NCI-H460 (cell line): ENCODE measurements at places on chromosomes 6 and 20.

GRCh38 chr20:11851646-11852045 lies 66.0 kb upstream of the BTBD3 start:
- DNase-seq = no peak

DNA sequence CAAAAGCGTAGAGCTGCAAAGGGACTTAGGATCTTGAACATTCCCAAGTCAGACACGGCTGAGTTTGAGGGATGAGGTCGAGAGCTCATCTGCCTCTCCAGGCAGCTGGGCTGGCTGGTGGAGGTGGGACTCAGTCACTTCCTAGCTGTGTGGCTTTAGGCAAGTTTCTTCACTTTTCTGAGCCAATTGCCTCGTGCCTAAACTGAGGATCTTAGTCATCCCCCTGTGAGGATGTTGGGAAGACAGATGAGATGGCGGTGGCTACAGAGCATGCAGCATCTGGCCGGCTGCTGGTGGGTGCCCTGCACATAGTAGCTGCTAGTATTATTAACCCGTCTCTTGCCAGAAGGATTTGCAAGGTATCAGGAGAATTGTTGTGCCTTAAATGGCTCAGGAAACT lies 27.5 kb downstream of the TFAP2C start:
- no peak for DNase-seq

- no peak for DNase-seq
Observed at GRCh38 chr6:42249279-42249678, 31.6 kb upstream of the MRPS10 start.

GRCh38 chr6:26372308-26373144 lies 7.5 kb downstream of the BTN3A2 start:
- DNase-seq = no peak

- no peak for DNase-seq
Observed at GRCh38 chr20:36104856-36105255, 49.7 kb upstream of the EPB41L1 start.

- DNase-seq = no peak
Observed at GRCh38 chr6:30847421-30847970, 36.8 kb upstream of the DDR1 start.

GRCh38 chr6:22556266-22556665 lies 13.1 kb upstream of the HDGFL1 start:
- DNase-seq = no peak

- DNase-seq = no peak
Observed at GRCh38 chr20:39190666-39191570, 228.8 kb downstream of the DHX35 start.

- DNase-seq = peak; percentile 40
Observed at GRCh38 chr20:37615340-37616109, 78.3 kb upstream of the CTNNBL1 start.

DNA sequence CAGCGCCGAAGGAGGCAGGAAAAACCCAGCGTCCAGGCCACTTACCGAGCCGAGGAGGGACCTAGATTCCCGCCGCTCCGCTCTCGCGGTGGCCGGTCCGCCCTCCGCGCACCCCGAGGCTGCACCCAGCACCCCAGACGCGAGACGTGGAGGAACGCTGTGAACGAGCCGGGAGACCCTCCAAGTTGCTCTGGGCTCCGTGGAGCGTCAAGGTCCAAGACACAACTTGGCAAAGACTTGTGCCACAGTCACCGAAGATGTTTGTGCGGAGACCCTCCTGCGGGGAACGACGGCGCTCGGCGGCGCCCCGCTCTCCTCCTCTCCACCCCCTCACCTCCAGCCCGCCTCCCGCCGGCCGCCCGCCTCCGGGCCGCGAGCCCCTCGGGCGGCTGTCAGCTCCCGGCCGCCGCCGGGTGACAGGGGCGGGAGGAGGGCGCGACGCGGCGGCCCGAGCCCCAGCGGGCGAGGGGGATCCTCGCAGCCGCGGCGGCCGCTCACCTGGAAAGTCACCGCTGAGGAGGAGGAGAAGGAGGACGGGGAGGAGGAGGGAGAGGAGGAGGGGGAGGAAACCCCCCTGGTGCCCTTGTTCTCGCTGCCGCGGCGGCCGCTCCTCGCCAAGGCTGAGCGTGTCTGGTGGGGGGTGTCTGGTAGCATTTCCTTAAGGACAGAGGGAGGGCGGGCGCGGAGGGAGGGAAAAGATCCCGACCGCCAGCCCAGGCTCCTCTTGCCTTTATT lies 637 bp upstream of the HIVEP2 start:
- DNase-seq = no peak

GRCh38 chr20:50788045-50788991 lies 6.5 kb upstream of the BCAS4 start:
- DNase-seq = peak; percentile 40

DNA sequence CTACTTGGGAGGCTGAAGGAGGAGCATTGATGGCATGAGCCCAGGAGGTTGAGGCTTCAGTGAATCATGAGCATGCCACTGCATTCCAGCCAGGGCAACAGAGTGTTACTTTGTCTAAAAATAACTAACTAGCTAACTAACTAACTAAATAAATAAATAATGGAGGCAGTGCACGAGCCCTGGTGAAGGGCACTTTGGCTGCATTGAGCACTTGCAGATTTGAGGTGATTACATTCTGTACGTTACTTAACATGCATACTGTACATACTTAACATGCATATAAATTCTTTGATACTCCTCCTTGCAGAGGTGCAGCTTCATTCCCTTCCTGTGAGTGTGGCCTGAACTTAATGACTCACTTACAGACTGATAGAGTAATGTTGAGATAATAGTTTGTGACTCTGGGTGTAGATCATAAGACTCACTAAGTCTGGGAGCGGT lies 10.7 kb downstream of the HLA-A start:
- DNase-seq = no peak

GRCh38 chr6:93550551-93551276 lies 131.4 kb upstream of the EPHA7 start:
- DNase-seq = no peak

GRCh38 chr20:48384147-48384818 lies 443.5 kb downstream of the PREX1 start:
- no peak for DNase-seq

- no peak for DNase-seq
Observed at GRCh38 chr6:46376562-46377061, 114.6 kb downstream of the RCAN2 start.

DNA sequence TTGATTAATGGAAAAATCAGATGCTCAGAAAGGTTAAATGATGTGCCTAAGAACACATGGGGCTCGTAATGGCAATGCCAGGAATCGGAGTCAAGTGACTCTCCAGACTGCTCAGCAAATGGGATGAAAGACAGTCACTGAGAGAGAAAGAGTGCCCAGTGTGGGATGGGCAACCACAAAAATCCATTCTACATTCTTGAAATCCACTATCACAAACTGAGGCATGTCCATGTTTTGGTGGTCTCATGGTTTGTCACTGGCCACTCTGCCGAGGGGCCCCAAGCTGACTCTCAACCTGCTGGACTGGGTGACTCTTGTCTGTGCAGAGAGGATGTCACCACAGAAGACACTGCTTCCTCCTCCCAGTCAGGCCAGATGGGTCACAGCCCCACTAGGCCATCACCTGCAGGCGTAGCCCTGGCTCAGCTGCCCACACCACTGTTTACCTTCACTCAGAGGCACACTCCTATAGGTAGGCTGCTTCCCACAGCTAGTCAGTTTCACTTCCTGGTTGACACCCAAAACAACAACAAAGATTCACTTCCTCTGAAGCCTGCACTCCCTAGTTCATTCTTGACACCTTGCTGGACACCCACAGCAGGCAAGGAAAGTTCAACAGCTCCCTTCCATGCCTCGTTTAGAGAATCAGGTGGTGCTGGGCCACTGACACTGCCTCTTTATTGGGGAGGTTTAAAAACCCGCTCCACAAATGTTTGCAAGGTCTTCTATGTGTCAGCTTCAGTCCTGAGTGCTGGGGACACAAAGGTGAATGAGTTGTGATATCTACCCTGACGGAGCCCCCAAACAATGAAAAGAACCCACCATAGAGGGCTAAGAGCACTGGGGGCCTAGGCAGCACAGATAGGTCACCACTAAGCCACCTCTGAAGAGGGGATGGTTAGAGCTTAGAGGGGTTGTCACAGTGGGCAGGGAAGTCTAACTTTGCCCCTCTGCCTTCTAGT lies 21.7 kb downstream of the MAP1LC3A start:
- no peak for DNase-seq

DNA sequence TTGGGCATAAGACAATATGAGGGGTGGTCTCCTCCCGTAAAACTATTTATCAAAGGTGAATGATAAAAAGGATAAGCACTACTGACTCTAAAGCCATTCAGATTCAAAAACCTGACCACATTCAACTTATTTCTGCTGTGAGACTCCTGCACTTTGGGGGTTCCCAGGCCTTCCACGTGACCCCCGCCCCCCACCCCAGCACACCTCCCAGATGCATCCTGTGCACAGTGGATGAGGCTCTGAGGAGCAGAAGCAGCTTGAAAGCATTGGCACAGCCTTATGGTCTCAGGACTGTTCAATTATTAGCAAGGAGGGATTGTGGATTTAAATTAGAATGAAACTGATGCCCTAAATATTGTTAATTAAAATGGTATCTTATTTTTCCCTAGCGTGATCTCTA lies 55.1 kb upstream of the SAMD5 start:
- no peak for DNase-seq

DNA sequence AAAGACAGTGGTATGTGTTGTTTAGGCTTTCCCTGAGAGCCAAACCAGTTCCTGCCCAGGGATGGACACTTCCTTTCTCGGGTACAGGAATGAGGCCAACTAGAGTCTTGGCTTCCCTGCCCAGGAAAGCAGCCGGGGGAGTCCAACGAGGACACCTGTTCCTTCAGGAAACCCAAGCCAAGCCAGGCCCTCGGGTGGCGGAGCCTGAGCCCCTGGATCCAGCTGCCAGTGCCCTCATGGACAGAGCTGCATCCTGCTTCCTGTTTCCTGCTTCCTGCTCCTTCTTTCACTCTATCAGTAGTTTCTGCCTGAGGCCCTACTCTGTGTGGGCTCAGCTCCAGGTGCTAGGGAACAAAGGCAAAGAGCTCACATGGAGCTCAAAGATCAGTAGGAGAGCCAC lies 7.9 kb upstream of the SIRPA start:
- no peak for DNase-seq

GRCh38 chr20:54190217-54190616 lies 16.4 kb upstream of the CYP24A1 start:
- no peak for DNase-seq

GRCh38 chr6:76441875-76442274 lies 369.4 kb upstream of the IMPG1 start:
- no peak for DNase-seq

GRCh38 chr20:33681728-33682353 lies 4.3 kb downstream of the E2F1 start:
- DNase-seq = no peak

DNA sequence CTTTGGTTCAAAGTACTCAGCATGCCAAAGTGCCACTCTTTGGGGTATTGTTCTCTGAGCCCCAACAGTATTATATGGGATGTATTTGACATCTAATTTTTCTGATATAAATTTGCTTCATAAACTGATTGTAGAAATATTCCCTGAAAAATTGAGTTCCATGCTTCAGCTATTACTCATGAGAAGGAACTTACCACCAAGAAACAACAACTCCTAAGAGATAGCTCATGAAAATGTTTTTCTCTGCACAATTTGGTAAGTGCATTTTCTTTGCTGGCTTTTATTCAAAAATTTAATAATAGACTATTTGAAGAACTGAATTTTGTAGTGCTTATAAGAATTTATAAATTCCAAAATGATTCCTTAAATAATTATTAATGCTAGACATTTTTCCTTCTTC lies 12.8 kb upstream of the TPD52L1 start:
- DNase-seq = no peak

- DNase-seq = no peak
Observed at GRCh38 chr20:54108326-54108642, 37.9 kb upstream of the BCAS1 start.

- DNase-seq = no peak
Observed at GRCh38 chr20:49948809-49949507, 12.8 kb downstream of the RNF114 start.

GRCh38 chr20:12252793-12253192 lies 335.1 kb downstream of the BTBD3 start:
- no peak for DNase-seq

DNA sequence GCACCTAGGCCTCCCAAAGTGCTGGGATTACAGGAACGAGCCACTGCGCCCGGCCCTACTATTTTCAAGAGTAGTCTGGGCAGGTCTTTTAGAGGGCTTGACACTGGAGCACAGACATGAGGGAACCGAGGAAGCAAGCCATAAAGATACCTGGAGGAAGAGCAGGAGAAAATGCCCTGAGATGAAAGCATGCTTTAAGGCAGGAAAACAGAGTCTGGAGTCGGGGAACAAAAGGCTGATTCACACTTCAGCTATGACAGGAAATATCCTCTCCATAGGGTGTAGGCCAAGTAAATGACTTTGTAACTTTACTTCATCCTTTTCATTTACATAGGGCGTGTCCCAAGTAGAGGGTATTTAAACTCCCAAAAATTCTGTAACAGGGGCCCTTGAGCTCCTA lies 4.3 kb upstream of the SERINC3 start:
- DNase-seq = no peak

- no peak for DNase-seq
Observed at GRCh38 chr20:53829724-53830521, 236.3 kb upstream of the ZNF217 start.

DNA sequence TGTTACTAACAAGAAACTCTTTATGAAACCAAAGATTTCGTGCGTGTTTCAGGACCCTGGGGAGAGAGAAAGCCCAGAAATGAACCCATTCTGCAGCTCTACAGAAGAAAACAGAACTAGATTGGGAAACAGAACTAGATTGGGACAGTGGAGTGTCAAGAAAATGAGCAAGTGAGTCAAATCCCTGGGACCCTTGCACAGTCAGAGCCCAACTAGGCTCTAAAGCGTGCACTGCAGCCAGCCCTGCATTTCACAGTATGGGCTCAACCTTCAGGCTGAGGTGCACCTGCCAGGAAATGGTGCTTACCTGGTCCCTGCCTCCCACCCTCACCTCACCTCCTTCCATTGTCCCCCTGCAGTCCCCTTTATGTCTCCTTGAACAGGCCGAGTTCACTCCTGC lies 39.7 kb downstream of the BFSP1 start:
- no peak for DNase-seq

DNA sequence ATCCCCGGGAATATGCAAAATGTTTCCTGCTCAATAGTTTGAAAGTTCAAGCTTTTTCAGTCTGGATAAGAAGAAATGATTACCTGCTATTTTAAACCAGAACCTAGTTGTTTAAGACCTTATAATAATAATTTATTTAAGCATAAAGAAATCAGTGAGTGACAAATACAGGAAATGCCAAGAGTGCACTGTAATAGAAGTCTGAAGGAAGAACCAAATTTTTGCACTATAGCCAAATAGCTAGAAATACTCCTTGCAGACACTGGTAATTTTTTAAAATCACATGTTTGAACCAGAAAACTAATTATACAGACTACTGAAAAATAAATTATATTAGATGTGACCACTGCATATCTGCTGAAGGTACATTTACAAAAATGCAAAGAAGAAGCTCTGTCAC lies 93.2 kb downstream of the MMS22L start:
- DNase-seq = no peak

- peak; percentile 42 for DNase-seq
Observed at GRCh38 chr6:12637960-12638641, 78.5 kb upstream of the PHACTR1 start.

- DNase-seq = no peak
Observed at GRCh38 chr20:62860391-62860923, 1.2 kb downstream of the TCFL5 start.

GRCh38 chr20:49794336-49795134 lies 18.1 kb upstream of the SLC9A8 start:
- no peak for DNase-seq

GRCh38 chr6:132607544-132608233 lies 16.4 kb downstream of the TAAR2 start:
- DNase-seq = no peak
